ENCODE measurements at places on chromosomes 1 and 21. TPM values are rescaled to one million over a fixed set of nuclear protein-coding genes. Genes with fewer than 3 reads are reported as not detected.

DNA sequence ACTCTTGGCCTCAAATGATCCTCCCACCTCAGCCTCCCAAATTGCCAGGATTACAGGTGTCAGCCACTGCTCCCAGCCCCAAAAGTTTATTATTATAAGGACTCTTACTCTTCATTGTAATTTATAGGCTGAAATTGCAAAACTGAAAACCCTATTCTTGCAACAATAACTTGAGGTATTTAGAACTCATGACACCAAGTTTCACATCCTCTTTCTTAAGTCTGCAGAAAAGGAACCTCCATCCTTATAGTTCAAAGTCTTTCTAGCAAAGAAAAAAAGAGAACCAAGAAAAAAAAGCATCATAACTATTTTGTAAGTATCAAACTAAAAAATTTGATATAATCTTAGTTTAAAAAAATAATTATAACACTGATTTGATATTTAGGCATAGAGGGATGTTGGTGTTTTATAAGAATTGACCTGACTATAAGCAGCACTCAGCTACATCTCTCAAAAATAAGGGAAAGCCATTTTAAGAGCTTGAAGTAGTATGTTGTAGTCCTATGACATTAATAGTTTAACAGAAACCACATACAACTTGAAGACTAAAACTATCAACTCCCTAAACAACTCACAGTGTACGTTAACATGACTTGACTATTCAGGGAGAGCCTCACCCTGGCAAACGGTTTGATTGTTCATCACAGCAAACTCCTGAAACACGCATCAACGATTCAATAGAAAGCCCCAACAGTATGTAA is 122.4 kb downstream of the AKT3 start:
- no peak for DNase-seq

- DNase-seq: no peak
These were observed 55.9 kb downstream of the NENF start for GRCh38 chr1:212488436-212489283.

- no peak for DNase-seq
These were observed 479.9 kb upstream of the BRINP3 start for GRCh38 chr1:190957565-190957964.

GRCh38 chr1:231144416-231145193 is 17.3 kb upstream of the TRIM67 start:
- no peak for DNase-seq

GRCh38 chr1:244761279-244761678 is 74.2 kb upstream of the COX20 start:
- DNase-seq: no peak

- DNase-seq: no peak
These were observed 54.3 kb downstream of the WNT9A start for GRCh38 chr1:227893300-227893948.

- DNase-seq: no peak
These were observed 6.9 kb upstream of the SYNC start for GRCh38 chr1:32709476-32709875.

DNA sequence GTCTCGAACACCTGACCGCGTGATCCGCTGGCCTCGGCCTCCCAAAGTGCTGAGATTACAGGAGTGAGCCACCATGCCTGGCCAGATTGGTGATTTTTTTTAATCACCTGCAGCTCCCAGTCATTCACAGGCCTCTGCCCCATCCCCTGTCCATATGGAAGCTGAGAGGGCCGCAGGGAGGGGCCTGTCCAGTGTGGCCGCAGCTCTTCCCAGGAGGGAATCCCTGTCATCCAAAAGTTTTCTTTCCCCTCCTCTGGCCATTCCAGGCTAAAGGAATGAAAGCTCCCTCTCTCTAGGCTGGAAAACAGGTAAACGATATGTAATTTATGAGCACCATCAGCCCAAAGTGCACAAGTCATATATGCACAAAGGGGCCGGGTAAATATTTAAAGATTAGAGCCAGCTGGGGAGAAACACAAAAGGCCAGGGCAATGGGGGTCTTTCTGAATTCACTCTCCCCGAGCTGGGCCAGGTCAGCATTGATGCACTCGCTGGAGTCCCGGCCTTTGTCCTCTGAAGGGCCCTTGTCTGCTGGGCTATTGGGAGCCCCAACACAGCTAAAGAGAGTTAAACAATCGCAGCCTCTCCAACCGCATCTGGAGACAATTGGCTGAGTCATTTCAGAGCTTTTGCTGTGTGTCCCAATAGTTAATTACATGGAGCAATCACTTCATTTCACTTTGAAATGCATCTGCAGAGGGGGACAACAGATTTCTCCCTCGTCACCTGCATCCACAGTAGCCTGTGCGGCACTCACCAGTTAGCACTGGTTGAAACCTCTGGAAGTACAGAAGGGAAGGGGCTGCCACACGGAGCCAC is 3.8 kb upstream of the HES3 start:
- DNase-seq: no peak

DNA sequence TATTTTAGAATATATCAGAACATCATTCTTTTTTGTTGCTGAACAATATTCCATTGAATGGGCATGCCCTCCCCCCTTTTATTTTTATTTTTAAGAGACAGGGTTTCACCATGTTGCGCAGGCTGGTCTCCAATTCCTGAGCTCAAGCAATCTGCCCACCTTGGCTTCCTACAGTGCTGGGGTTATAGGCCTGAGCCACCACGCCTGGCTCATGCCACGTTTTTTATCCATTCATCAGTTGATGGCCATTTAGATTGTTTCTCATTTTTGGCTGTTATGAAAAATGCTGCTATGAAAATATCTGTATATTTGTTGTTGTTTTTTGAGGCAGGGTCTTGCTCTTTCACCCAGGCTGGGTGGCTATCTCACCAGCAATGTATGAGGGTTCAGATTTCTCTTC is 19.8 kb downstream of the SPEN start:
- no peak for DNase-seq

ANGPTL1 gene
- total RNA-seq: 3.9 TPM

C1orf210 gene
- 0.66 TPM for total RNA-seq

A3GALT2 gene
- not detected for total RNA-seq

ZNF683 gene
- total RNA-seq: 0.57 TPM

RUNX3 gene
- total RNA-seq: 4.9 TPM

ACOT11 gene
- 1.3 TPM for total RNA-seq

TINAGL1 gene
- 6.3 TPM for total RNA-seq
